Fibroblast of lung (primary cell): ENCODE measurements at places on chromosomes 7 and 10.
A peak's percentile ranks its signal among the peaks of the same experiment; 100 is the strongest.

DNA sequence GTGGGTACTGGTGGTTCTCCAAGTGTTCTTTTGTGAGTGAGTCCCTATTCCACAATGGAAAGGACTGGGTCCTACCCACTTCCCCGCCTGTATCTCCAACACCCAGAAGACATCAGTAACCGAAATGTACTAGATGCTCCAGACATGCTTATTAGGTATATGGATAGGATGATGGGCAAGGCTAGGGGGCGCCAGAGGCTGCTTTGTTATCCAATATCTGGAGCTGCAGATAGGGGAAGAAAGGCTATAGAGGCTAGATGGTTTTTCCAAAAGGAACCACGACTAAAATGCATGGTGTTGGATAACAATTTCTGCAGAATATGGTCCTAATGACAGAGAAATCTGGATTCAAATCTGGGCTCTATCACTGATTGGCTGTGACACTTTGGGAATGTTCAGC lies 56.2 kb upstream of the TM9SF3 start:
- peak; percentile 30 for DNase-seq

DNA sequence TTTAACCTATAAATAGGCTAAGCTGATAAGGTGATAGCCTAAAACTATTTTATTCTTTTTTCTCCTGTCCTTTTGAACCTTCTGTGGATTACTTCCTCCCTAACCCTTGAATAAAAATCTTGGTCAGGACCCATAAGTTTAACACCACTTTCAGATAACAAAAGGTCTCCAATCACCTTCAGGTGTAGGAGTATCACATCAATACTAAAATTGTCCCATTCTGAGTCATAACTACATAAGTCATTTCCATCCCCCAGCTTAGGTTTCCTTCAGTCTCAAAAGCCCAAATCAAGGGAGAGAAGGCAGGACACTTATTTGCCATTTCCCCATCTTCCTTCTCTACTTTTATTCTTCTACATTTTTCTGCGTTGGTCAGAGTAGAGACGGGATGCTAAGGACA lies 56.9 kb upstream of the WNT16 start:
- no peak for DNase-seq

DNA sequence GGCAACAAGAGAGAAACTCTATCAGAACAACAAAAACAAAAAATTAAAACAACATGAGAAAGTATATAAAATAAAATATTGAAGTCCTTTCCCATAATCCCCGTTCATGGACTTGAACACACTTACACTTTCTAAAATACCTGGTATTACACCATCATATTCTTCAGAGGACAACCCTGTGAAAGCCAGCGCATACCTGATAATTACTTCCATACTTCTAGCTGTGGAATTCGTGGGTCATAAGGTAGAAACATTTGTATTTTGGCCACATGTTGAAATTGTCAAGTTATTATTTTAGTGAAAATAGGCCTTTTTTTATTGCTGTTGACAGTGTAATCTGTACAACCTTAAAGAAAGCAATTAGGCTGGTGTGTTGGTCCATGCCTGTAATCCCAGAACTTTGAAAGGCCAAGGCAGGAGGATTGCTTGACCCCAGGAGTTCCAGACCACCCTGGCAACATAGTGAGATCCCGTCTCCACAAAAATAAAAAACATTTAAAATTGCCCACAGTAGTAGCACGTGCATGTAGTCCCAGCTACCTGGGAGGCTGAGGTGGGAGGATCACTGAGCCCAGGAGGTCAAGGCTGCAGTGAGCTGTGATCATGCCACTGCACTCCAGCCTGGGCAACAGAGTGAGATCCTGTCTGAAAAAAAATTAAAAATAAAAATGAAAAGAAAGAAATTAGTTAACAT lies 5.1 kb upstream of the PCGF6 start:
- no peak for DNase-seq

- DNase-seq = no peak
Measured at GRCh38 chr7:158125721-158126120, 461.9 kb downstream of the PTPRN2 start.

GRCh38 chr10:14233566-14233965 lies 97.2 kb downstream of the FRMD4A start:
- no peak for DNase-seq

DNA sequence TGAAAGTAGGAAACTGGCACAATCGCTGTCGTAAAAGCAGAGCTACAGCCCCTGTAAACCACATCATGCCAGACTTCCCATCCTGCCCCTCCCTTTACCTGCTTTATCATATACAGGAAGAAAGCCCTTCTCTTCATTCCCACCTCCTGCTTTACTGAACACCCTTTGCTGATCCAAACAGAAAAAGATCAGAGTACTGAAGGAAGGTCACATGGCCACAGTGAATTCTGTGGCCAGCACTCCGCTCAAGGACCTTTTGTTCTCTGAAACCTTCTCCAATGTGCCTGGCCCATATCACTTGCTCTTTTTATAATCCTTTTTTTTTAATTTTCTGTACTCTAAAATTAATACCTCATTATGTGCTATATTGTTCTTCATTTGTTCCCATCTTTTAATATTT lies 108.8 kb upstream of the LRGUK start:
- DNase-seq = no peak

- no peak for DNase-seq
Measured at GRCh38 chr7:29859524-29860185, 53.3 kb downstream of the WIPF3 start.

DNA sequence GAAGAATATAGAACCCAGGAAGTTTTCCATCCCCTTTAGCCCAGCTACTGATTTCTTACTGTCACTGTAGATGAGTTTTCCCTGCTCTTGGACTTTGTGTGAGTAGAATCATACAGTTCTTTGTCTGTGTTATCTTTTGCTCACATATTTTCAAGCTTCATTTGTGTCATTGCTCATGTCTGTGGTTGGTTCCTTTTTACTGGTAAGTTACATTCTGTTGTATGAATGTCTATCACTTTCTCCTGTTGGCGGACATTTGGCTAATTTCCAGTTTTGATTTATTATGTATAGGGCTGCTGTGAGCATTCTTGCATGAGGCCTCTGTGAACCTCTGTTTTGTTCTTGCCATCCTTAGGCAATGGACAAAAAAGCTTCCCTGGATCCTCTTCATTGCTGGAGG lies 5.3 kb downstream of the GLRX3 start:
- peak; percentile 54 for DNase-seq

DNA sequence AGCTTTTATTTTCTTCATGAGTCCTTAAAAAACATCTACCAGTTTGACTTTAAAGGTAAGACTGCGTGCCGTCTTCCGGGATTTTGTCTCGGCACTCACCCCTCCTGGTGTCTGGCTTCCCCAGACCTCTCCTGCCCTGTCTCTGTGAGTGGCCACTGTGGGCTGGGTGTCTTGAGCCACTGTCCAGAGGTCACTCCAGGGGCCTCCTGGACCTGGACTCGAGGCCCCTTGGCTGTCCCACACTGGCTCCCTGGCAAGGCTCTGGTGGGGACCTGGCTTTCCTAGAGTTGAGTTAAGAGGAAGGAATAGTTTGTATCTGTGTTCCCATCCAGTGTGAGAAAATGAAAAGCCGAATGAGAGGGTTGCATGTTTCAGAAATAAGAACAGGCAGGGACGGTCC lies 95.5 kb downstream of the NKX6-2 start:
- no peak for DNase-seq

GRCh38 chr7:128737441-128737840 lies 1.7 kb upstream of the CALU start:
- DNase-seq = no peak

- DNase-seq = no peak
Measured at GRCh38 chr7:43914795-43915194, 8.4 kb upstream of the URGCP start.

- DNase-seq = no peak
Measured at GRCh38 chr10:132551093-132551807, 13.7 kb downstream of the INPP5A start.

DNA sequence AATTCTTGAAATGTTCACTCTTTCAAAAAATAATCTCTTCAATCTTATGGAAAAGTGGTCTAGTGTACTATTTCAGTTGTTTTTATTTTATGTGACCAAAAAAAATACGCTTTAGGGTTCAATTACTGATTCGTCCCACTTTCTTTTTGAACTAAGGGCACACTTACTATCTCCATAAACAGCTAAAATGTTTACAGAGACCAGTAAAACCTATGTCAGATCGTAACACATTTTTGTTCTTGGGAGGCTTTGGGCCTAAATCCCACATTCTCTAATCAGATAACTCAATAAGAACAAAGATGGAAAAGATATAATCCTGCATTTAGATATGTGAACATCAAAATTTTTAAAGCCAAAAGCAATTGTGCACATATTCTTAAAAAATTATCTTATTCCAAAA lies 29.8 kb upstream of the EPC1 start:
- DNase-seq = peak; percentile 13
